C1 segment of cervical spinal cord (tissue), 14 donors: ENCODE measurements at places on chromosomes 5 and 9.

DNA sequence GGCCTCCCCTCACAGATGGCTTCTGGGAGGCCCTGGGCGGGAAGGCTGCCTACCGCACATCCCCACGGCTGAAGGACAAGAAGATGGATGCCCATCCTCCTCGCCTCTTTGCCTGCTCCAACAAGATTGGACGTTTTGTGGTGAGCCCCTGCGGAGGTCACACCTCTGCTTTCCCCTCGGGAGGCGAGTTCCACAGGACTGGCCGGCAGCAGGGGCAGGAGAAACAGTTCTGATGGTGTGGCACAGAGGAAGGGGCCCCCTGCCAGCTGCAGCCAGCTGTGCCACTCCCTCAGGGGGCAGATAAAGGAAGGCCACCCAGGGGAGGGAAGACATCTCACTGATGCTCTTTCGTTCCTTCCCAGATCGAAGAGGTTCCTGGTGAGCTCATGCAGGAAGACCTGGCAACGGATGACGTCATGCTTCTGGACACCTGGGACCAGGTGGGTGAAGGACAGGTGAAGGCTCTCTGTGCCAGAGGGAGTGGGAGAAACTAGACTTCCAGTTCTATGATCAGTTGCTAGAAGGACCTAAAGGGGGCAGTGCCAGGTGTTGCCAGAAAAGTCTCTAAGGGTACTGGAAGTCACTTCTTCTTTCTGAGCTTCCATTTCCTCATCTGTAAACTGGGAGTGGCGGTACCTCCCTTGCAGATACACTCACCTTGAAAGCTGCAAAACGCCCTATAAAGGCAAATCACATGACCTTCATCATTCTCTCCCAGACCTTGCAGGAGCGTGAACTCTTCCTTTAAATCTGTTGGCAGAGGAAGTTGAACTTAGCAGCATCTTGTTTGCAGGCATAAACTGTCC, 41.0 kb downstream of the STOM start:
- DNase-seq = no peak

GRCh38 chr5:116462500-116462899, 112.1 kb downstream of the SEMA6A start:
- no peak for DNase-seq

DNA sequence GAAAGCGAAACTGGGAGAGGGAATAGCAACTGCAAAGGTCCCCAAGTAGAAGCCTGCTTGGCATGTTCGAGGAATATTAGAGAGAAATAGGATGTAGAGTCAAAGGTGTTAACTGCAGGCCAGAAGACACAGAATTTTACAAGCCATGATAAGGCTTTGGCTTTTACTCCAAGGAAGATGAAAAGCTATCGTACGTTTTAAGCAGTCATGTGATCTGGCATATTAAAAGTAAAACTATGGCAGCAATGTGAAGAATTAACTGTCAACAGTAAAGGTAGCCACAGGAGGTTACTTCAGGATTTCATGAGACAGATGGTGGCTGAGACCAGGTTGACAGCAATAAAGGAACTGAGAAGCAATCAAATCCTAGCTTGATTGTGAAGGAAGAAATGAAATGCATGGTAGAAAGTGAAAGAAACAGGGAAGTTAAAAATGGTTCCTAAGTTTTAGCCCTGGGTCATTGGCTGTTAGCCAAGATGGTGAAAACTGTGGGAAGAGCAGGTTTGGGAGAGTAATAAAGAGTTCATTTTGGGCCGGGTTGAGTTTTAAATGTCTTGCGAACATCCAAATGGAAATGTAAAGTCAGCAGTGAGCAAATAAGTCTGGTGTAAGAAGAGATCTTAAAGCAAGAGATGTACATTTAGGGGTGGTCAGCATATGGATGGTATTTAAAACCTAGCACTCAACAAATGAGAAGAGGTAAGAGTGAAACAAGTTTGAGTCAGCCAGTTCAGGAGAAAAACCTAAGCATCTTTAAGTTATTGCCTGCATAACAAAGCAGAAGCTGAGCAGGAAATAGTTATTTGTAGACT, 20.3 kb upstream of the TTC33 start:
- no peak for DNase-seq

- no peak for DNase-seq
Observed at GRCh38 chr5:112583166-112583565, 154.5 kb upstream of the APC start.

- DNase-seq = no peak
Observed at GRCh38 chr5:142819292-142819691, 49.1 kb downstream of the ARHGAP26 start.

GRCh38 chr5:94830520-94830919, 212.1 kb downstream of the SLF1 start:
- no peak for DNase-seq

- peak; percentile 93 for DNase-seq
Observed at GRCh38 chr5:107217721-107218130, 453.0 kb downstream of the EFNA5 start.

DNA sequence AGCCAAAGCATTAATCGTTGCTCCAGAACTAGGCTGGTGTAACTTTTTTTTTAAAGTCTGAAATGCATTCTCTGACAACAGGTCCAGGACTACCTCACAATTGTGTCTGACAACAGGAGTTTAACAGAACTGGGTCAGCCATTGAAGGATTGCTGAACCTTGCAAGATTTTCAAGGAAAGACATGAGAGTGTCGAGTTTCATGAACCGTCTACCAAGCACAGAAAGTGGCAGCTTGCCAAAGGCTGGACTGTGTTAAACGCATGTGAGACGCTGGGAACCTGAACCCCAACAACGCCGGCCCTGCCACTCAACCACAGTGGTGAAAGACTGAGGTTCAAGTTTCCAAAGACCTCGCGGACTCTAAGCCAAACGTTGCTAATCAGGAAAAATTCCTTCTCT, 79.1 kb downstream of the LHFPL2 start:
- DNase-seq = no peak

DNA sequence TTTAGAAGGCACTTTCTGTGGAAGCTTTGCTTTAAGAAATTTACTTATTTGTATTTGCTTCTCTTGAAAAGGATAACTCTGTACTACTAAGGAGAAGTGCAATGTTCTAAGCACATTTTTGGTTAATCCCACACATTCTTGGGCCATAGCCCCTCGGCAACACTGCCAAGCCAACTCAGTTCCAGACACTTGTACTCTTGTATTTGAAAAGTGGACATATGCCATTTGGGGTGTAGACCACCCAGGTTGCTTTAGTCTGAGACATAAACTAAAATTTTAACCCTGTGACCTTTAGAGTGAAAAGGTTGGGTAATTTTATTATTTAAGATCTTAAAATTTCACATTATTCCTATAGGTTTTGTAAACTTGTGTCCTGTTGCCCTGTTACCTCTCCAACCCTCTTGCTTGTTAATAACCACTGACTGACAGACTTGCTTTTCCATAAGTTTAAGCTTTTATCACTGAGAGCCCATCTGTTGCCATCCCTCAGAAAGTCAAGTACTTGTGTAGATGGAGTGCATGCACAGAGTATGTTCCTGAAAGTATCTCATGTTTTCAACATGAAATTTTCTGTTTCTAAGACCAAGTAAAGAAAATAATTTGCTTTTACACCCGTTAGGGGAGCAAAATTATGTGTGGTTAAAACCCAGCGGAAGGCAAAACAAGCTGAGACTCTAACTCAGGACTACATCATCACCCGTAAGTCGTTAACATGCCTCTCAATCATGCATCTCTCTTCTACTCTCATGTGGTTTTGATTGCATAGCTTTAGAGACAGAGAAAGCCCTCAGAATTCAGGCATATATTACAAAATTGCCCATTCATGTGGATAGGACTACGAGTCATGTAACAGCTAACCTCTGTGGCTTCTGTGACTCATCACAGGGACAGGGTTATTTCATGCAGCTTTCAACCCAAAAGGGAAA, 117.3 kb downstream of the GDNF start:
- DNase-seq = no peak

- DNase-seq = no peak
Observed at GRCh38 chr5:57572461-57572860, 89.8 kb upstream of the ACTBL2 start.

- DNase-seq = no peak
Observed at GRCh38 chr5:16721151-16722096, 104.6 kb upstream of the RETREG1 start.

DNA sequence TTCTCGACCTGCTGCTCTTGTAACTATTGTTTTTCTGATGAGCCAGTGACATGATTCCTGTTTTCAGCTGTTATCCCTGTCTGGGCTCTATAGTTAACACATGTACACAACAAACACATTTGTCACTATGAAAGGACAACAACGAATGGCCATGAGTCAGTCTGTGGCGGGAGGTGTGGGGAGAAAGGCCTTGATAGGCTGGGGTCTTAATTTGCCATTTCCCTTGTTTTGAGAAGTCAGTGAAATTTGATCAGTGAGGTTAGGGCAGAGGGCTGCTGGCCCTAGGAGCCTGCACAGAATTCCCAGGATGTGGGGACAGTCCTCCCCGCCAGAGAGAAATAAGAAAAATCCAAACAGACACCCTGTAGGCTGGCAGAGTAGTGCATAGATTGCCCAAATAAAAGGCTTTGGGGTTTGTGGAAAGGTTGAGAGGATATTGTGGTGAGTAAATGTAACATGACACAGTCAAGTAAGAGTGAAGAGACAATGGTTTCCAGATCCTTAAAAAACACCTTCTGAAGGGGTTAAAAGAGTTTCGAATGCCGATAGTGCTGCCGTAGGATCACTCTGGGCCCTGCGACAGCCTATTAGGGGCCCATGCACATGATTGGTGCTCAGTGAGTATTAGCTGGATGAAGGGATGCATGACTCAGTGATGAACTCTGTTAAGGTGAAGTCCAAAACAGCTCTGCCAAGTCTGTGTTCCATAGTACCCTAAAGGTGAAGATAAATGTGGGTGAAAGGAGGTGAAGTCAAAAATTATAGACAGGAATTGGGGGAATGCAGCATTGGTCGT, 110.9 kb upstream of the PRRC1 start:
- no peak for DNase-seq

GRCh38 chr9:33721674-33722358, 73.5 kb upstream of the PRSS3 start:
- peak; percentile 65 for DNase-seq

- DNase-seq = no peak
Observed at GRCh38 chr5:145818604-145819003, 16.5 kb downstream of the PRELID2 start.

DNA sequence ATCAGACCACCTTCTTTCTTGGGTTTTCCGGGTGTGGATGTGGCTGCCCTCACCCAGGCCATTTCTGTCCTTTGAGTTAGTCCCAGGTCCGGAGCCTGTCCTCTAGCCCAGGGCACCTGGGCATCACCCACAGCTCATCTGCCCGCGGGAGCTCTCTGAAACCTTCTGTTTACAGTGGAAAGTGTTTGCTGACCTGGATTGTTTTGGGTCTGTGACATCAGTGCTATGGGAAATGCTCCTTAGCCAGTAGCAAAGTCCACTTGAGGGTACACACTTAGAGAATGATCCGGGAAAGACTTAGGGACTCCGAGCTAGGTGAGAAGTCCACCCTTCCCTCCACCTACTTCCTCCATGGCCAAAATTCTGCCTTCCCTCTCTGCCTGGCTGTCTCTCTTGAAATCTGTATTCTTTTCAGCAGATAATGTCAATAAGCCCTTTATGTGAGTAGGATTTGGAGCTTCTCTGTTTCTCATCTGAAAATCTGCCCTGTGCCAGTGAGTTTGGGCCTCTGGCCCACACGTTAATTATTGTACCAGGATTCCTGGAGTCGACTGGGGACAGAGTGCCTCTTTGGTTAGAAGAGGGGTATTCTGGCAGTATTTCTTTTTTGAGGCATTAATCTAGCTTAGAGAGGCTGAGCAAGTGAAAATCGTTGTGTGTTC, 19.9 kb downstream of the ABLIM3 start:
- peak; percentile 49 for DNase-seq

DNA sequence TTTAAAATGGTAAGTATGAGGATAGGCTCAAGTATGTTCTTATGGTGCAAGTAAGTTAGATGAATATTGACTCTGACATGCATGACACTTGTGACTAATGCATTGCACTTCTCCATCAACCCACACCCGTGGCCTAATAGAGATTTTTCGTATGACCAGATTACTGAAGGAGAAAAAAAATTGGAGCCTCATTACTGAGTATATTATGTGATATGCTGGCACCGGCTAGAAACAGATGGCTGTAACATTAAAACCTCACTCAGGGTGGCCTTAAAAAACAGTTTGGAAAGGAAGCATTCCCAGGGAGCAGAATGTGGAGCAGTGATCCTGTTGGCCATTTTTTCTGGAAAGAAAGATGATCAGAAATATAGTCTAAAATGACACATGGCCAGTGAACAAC, 766.4 kb downstream of the PRELID2 start:
- peak; percentile 7 for DNase-seq

- DNase-seq = no peak
Observed at GRCh38 chr9:27340285-27340674, 43.3 kb upstream of the EQTN start.

- DNase-seq = no peak
Observed at GRCh38 chr5:102649731-102650130, 105.4 kb upstream of the PAM start.

- no peak for DNase-seq
Observed at GRCh38 chr5:54862036-54862435, 123.4 kb downstream of the ESM1 start.

GRCh38 chr5:176765687-176766086, 44.7 kb upstream of the UNC5A start:
- no peak for DNase-seq

GRCh38 chr5:87526131-87526530, 113.4 kb upstream of the CCNH start:
- DNase-seq = no peak

- no peak for DNase-seq
Observed at GRCh38 chr5:143606043-143606752, 202.7 kb upstream of the NR3C1 start.

DNA sequence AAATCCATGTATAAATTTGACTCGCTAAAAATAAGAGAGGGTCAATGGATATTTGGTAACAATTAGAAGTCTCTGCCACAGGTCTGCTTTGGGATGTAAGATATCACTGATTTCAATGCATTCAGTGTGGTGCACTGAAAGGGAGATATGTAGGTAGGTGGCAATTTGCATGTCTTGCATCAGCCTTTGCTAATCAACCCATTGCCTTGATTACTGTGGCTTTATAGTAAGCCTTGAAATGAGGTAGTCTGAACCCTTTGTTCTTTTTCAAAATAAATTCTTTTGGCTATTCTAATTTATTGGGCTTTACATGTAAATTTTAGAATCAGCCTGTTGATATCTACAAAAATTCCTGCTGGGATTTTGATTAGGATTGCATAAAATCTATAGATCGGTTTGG, 15.8 kb upstream of the TBCA start:
- no peak for DNase-seq

GRCh38 chr5:8826508-8826907, 719.4 kb downstream of the SEMA5A start:
- no peak for DNase-seq

GRCh38 chr9:77486968-77487367, 161.2 kb downstream of the GNA14 start:
- DNase-seq = no peak

GRCh38 chr9:125495172-125496119, 211.6 kb downstream of the MAPKAP1 start:
- no peak for DNase-seq
